ENCODE measurements at places on chromosomes 1 and 21. TPM values are rescaled to one million over a fixed set of nuclear protein-coding genes. Genes with fewer than 3 reads are reported as not detected.
A peak's percentile ranks its signal among the peaks of the same experiment; 100 is the strongest.

DNA sequence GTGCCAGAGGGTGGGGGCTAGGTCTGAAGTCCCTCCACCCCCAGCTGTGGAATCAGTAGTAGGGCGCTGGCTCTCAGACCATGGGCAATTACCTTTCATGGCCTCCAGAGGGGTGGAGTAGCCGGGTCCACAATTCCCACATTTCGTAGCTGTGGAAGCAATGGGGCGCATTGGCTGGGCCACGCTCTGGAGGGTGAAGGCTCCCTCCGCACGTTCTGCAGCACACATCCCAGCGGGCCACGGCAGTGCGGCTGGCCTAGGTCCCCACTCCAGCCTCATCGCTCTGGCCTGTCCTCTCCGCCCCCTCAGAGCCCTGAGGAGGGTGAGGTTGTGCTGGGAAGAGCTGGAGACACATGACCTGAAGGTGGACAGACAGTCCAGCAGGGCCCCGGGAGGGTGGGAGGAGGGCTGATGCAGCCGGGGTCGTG, 2.9 kb downstream of the SELENBP1 start:
- no peak for DNase-seq

CCDC24 gene
- 1.8 TPM for total RNA-seq

TMPRSS3 gene
- total RNA-seq = 9.8 TPM

HTR6 gene
- total RNA-seq = 0.68 TPM

DNA sequence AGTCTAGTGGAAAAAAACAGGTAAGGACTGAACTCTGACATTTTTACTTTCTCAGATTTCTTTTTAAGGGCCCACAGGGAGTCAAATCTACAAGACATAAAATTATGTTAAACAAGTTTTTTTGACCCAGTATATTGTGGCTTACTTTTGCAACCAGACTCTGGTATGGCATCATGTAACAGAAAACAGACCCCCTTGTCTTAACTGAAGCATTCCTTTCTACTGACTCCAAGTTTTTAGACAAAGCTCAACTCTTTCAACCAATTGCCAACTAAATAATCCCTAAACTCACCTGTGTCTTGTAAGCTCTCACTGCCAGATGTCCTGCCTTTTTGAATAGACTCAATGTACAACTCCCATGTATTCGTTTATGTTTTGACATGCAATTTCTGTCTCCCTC, 64.3 kb downstream of the FASLG start:
- DNase-seq = no peak

- peak; percentile 73 for DNase-seq
Measured at GRCh38 chr1:22024485-22025367, 23.3 kb downstream of the CELA3A start.

KRTAP12-2 gene
- total RNA-seq = not detected

- no peak for DNase-seq
Measured at GRCh38 chr1:82116105-82116504, 315.4 kb downstream of the ADGRL2 start.

DNA sequence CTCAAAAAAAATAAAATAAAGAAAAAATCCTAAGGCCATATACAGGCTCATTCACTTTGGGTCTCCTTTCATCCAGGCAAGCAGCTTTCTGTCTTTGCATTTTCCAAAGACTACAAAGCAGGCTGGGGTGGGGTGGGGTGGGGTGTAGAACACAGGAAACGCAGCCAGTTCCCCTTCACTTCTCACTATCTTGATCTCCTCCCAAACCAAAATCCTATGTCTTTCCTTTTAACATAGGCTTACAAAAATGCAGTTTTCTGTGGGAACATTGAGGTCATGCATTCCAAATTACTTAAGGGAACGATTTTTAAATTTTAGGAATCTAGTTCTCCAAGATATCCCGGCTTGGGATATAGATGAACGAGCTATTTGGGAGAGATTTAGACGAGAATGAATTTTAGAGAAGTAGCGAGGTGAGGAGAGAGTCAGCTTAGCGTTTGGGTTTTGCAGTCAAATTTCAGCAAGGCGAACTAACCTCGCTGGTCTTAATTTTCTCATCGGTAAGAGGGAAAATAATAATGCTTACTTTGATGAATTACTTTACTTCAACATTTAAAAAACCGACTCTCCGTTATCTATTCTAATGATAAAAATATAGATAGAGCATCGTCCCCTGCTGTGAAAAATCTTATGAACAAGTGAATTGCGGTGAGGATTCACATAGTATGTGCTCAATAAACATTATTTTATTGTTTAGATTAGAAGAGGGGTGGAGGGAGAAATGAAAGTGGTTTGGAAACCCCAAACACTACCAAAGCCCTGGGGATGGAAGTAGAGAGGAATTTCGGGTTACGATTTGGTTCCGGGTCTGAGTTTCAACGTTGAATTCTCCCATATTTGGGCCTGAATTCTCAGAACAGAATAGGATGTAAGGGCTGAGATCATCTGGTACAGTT, 735 bp upstream of the STX12 start:
- no peak for DNase-seq

DNA sequence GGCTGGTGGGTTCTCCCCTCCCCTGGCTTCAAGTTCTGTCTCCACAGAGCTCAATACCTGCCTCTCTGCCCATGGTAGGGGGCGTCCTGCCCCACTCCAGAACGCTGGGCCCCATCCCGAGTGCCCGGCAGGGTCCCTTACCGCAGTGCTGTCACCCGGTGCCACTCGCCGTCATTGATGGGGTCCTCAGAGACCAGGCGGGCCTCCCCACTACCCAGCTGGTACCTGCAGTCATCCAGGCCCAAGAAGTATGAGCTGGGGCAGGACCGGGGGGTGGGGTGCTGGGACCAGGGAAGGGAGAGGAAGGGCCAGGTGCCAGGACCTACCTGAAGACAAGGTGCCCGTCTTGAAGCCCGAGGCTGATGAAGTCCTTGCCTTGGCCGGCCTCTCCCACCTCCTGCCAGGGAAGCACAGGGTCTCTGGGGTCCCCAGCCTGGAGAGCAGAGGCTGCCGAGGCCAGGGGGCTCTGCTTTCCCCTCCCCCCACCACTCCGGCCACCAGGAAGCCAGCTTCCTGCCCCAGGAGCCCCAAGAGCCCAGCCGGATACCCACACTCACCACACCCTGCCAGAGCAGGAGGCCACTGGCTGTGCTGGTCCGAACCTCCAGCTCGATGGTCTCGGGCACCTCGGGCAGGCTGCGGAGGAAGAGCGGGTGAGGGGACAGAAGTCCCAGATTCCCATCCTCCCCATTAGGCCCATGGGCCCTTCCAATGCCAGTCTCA, 12.1 kb downstream of the LDLRAD2 start:
- DNase-seq = no peak

DNA sequence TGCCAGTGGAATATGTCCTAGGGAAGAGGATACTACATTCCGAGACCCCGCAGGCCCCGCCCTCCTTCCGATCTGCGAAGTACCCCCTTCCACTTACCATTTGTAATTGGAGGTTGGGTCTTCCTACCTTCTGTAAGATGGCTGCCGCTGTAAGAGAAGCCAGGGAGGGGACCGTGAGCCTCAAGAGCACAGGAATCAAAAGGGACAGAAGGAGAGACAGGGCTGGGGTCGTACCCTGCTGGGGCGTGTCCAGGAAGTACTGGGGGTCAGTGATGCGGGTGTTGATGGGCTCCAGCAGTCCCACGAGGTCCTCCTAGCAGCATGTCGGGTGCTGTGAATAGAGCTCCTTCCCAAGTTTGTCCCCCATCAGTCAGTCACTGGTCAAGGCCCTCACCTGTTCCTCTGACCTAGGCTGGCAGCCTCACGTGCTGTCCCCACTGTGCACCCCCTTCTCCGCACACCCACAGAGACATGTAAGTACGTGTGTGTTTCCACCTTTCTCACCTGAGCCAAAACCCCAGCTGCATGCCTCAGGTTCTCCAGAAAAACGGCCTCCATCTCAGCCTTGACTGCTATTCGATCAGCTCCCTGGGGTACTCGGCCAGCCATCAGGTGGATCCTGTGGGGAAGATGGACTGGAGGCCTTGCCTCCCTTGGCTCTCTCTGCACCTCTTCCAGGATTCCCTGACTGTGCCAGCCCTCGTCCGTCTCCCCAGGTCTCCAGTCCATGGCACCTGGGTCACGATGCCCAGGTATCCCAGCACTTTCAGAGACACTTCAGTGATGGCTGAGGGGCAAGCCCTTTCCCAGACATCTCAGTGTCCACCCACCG, 1.8 kb downstream of the HYI start:
- DNase-seq = peak; percentile 49

IL6R gene
- 8.5 TPM for total RNA-seq

GRCh38 chr1:221841251-221841982, 99.5 kb upstream of the DUSP10 start:
- DNase-seq = no peak

SYDE2 gene
- 3.5 TPM for total RNA-seq

TNFAIP8L2 gene
- total RNA-seq = 18.5 TPM

SLC44A3 gene
- total RNA-seq = not detected

DNA sequence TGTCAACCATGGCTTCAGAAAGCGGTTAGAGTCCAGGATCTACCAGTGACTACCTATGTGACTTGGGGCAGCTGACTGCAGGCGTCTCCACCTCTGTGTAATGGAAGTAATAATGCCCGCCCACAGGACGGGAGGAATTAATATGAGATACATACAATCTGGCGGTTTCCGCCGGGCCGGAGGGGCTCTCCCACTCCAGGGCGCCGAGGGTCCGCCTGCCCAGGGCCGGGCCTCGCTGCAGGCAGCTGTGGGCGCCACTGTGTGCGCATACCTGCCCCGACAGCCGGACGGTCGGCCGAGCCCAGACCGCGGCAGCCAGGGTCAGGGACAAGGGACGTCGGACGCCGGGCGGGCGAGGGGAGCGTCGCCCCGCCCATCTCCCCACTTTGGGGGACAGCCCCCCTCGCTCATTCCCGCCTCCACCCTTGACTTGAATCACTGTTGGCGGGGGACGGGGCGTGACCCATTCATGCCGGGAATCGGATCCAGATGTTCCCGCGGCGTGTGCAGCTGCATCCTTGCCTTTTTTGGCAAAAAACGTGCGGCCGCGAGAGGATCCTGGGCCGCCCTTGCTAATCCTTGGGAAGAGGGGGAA, 6.0 kb upstream of the SF3A3 start:
- peak; percentile 45 for DNase-seq

GRCh38 chr1:63790989-63791388, 17.2 kb downstream of the ROR1 start:
- DNase-seq = no peak

DNA sequence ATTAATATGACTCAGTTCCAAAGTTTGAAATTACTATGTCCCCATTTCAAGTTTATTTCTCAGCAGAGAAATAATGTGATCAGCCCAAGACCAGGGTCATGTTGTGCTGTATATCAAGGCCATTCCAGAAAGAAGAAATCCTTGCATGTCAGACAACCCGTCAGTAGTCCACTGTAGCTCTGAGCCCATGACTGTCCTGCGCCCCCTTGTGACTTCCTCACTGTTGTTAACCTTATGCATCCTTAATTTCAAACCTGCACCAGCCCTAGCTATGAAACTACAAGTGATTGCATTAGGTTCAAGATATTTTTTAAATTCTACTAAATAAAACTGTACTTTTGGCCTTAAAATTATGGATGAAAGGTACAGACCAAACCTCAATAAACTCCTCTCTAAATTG, 133.0 kb downstream of the LRRC7 start:
- DNase-seq = no peak

GRCh38 chr1:150056407-150056806, 11.2 kb upstream of the VPS45 start:
- no peak for DNase-seq

DNA sequence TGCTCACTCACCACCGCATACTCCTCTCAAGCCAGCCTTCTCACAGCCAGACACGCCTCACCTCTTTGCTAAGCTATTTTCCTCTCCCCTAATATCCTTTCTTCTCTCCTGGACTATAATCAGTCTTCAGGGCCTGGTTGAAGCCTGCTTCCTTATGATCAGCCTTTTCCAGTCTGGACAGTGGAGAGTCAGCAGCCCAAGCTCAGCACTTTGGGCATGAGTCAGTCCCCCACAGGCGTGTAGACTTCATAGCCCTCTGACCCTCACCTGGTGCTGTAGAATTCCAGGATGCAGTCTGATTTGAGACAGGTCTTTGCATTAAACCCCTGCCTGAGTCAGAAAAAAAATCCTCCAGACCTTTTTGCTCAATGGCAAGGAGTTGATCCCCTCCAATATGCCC, 2.5 kb downstream of the HPCAL4 start:
- DNase-seq = no peak

FMO5 gene
- 0.23 TPM for total RNA-seq

DNA sequence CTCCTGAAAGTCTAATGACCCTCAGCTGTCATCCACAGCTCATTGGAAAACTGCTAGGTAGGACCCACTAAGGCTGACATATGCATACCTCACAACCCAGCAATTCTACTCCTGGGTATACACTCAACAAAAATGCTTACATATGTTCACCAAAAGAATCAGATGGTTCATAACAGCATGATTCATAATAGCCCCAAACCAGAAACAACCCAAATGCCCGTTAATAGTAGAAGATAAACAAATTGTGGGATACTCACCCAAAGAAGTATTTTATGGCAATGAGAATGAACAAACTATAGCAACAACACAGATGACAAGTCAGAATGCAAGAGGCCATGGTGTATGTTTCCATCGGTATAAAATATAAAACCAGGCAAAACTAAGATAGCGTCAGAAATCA, 124.6 kb downstream of the HLCS start:
- no peak for DNase-seq

Measured in activated naive CD4-positive, alpha-beta T cell treated with anti-CD3 and anti-CD28 coated beads, Interleukin-2, amount 50 U/mL, for 72 hours (primary cell).